ENCODE measurements at places on chromosomes 16 and 17.

DNA sequence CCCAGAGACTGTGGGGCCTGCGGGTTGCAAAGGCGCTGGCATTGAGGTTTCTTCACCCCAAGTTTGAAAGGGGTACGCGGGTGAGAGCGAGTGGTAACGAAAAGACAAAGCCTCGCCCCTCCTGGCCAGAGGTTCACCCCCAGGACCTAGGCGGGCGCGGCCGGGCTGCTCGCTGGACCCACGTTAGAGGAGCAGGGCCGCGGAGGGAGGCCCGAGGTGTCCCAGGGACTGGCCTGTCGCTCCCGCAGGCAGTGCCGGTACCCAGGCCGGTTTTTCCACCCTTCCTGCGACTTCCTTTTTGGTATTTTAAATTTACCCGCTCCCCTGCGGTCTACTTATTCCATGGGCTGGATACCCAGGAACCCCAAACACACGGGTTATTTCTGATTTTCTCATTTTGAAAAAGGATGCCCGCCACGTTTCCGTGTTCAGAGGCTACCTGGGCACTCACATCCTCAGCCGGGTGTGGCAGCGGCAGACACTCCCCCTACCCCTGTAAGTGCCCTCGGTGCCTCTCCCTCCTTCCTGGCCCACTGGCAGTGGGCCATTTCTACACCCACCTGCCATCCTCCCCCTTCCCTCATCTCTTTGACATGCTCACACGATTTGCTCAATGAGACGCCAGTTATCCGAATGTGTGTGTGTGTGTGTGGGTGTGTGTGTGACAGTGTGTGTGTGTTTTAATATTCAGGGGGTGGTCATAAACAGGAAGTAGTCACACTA, 1.6 kb upstream of the FOXL1 start:
- DNase-seq: no peak

- no peak for DNase-seq
Measured at GRCh38 chr17:38914741-38915638, 10.4 kb upstream of the LASP1NB start.

DNA sequence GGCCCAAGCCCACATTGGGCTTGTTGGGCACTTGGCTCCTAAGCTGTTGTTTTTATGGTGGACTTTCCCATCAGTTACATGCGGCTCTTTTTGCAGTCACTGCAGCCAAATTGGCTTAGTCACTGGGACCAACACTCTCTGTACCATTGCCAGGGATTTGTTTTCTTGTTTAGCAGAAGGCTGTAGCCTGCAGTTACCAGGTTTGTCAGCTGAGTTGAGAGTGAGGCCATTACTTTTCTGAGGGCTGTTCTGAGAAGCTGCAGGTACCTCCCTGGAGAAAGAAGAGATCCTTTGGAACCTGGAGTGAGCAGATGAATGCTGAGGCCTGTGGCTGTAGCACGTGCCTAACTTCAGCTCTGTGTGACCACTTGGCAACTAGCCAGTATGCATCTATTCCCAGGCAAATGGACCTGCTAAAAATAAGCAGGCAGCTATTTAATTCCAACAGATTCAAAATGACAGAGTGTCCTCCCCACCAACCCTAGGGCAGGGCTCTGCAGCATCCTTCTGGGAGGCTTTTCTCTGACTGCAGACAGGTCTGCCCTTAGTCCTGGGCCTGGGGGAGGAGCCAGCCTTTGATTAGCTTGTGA, 12.9 kb downstream of the AKAP1 start:
- no peak for DNase-seq

DNA sequence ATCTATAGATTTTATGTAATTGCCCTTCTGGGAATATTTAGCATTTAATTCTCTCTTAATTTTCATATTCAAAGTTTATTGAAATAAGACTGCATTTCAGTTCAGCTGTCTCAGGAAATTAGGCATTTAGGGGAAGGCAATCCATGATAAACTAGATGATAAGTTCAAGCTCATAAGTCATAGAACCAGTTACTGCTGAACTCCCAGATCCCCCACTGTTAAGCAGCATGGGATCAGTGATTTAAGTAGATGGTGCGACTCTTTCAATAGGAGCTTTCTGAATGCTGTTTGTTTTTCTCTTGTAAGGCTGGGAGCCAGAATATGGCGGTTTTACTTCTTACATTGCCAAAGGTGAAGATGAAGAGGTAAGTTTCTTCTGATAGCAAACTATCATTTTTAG, 23.8 kb downstream of the OGFOD1 start:
- DNase-seq: no peak

DNA sequence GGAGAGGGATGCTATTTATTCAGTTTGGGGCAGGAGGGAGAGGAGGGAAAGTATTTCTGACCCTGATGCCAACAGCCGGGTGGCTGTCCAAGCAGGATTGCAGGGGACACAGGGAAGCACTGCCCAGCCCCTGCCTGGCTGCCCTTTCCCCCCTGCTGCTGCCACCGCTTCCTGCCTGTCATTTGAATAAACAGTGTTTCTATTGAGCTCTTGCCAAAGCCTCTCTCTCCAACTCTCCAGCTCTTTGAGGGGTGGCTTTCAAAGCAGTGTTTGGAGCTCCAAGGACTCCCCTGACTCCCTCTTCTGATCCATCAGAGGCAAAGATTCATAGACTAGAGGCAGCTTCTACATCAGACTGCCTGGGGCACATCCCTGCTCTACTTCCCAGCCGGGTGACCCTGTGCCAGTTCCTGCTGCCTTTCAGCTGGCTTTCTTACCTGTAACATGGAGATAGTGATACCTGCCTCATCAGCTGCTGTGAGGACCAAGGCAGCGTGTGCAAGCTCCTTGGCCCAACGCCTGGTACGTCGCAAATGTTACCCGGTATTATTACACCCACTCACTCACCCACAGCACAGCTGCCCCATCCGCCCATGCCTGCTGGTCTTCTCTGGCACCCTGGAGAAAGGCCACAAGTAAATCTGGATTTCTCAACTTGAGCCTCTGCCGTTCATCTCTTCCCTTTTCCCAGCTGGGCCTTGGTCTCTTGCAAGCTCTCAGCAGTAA, 9.5 kb downstream of the PROCA1 start:
- DNase-seq: no peak

DNA sequence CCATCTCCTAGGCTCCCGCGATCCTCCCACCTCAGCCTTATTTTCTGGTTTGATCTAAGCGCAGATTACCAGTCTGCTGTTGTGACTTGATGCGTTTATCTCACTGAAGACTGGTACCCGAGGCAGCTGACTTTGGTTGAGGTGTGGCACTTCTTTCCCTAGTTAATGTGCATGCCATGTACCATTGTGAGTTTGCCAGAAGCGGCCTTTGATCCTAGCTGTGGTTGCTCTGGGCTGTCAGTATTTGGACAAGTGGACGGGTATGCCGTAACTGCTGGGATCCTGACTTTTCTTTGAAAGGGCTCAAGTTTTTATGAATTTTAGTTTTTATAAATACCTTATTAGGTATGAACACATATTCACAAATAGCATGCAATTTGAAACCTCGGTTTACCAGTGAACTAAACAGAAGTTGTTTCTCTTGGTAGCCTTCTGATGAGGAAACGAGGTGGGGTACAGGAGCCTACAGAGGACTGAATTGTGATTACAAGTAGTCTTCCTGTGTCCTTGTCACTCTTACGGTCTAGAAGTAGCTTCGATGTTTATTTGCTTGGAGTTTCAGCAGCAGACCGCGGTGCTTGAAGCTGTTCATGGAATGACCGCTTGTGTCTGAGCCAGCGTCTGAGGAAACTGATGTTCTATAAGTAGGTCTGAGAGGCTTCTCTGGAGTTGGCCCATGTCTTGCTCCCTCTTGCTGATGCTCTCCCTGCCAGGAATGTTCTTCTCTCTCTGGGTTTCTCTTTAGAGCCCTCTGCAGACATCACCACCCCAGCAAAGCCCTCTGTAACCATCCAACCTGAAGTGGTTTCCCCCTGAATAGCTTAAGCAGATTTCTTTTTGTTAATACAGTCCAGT, 40.0 kb downstream of the SEC14L1 start:
- no peak for DNase-seq

DNA sequence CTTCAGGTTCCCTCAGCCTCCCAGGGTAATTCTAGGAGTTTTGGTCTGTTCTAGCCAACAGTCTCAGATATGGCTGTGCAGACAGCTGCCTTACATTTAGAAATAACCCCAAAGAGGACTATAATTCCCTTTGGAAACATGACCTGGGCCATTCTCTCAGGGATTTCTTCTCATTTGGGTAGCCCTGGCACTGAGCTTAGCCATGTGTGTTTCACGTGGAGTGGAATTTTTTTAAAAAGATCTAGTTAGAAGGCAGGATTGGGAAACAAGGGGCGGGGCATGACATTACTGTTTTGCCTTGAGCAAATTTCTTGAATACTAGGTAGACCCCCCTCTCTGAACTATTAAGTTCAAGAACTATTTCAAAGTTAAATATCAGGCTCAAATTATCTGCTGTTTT, 29.6 kb upstream of the MRC2 start:
- no peak for DNase-seq

- DNase-seq: no peak
Measured at GRCh38 chr16:14131774-14132695, 60.9 kb downstream of the MRTFB start.

DNA sequence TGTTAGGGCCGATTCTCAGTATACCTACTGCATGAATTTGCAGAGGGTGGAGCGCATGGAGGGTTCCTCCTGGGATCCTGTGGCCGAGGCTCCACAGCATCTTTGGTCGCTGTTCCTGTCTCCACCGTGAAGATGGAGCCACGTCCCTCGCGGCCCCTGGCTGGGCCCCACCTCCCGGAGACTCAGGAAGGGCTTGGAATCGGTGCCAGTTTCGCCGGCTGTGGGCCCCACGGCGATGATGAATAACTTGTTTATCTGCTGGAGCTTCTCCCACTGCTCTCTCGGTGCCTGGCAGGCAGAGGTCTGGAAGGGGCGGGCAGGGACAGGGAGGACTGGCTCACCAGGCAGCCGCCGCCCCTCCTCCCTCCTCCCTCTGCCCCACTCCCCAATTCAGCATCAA, 8.1 kb downstream of the SLC5A11 start:
- no peak for DNase-seq

- no peak for DNase-seq
Measured at GRCh38 chr17:77321649-77322513, 181.1 kb downstream of the SEC14L1 start.

GRCh38 chr17:36727052-36727451, 125.7 kb downstream of the MRM1 start:
- no peak for DNase-seq

DNA sequence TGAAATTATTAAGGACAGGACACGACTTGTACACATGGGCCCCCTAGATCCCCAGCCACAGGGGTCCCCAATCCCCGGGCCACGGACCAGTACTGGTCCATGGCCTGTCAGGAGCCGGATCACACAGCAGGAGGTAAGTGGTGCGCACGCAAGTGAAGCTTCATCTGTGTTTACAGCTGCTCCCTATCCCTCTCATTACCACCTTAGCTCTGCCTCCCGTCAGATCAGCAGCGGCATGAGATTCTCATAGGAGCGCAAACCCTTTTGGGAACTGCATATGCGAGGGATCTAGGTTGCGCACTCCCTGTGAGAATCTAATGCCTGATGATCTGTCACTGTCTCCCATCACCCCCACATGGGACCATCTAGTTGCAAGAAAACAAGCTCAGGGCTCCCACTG, 137.8 kb upstream of the ZFHX3 start:
- no peak for DNase-seq

DNA sequence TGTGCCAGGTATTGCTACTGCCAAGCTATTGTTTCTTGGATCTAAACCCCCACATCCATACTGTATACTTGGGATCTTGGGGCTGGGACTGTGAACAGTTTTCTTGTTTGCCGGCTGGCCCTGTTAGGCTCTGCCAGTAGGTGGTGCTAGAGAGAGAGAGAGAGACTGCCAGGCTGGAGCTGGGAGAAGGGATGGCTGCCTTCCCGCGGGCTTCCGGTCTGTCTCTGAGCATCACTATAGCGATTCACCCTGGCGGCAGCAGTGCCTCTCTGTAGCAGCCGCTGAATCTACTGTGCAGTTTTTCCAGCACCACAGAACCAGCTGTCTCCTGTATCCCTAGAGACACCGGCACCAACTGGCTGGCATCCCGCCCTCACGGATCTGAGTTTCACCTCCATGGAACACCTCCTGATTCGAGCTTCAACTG, 201.2 kb downstream of the UTP18 start:
- peak; percentile 5 for DNase-seq

GRCh38 chr17:64532409-64532808, 25.6 kb downstream of the CEP95 start:
- DNase-seq: no peak

GRCh38 chr17:53134548-53134947, 688.2 kb upstream of the KIF2B start:
- no peak for DNase-seq

- DNase-seq: no peak
Measured at GRCh38 chr16:3645504-3646347, 8.8 kb upstream of the DNASE1 start.

GRCh38 chr16:4042581-4042980, 73.7 kb downstream of the ADCY9 start:
- no peak for DNase-seq

DNA sequence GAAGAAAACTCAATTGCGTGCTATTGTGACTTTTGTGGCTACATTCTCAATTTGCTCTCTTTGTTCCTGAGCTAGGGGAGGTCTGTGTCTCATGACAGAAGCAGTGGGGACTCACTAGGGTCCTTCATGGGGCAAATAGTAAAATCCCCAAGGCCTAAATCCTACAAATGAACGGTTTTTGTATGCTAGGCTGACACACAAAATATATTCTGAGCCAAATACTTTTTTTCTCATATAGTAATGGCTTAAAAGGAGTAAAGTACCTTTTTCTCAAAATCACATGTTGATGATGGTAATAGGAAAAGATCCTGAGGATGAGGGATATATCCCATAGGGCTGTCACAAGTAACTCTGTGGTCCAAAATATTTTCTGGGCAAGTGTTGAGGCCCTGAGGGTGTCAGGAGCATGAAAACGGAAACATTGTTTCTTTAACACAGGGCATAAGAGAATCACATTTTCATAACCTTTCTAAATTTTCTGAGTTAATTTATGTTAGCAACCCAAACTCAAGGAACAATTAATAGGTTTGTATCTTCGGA, 77.5 kb upstream of the CNTNAP4 start:
- no peak for DNase-seq

DNA sequence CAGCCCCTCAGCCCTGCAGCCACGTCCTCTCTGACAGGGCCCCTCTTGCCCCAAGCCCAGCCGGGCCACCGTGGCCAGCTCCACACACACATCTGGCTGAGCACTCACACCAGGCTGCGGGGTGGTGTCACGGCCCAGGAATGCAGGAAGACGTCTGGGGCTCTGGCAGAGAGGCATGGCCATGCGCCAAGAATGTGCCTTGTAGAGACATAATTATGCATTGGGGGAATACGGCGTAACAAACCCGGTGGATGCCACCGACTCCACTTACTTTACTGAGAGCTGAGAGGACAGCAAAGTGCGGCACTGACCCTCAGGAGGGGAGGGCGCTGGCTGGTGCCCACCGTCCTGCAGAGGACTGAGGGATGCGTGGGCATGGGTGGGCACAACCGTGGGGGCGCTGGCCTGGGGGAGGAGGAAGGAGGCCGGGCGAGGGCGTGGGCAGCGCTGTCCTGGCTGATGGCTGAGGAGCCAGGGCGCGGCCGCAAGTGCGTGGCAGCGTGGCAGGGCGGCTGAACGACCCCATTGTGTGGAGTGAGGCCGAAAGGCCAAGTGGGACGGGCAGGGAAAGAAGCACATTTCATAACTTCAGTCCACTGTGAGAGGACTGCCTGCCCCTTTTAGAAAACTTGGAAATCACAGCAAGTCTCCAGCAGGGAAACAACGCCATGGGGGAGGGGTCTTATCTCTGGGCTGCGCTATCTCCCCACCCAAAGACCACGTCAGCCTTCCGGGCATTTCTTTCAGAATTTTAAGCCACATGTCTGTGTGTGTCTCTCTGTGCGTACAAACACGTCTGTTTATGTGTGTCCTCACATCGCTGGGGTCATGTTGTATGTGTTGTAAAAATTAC, 30.6 kb downstream of the METRNL start:
- DNase-seq: no peak

GRCh38 chr17:82249896-82250581, 21.2 kb downstream of the SLC16A3 start:
- DNase-seq: no peak

Data from stimulated activated CD8-positive, alpha-beta memory T cell treated with anti-CD3 and anti-CD28 coated beads, Interleukin-7, amount 100 ng/mL, for 1 hour (primary cell).